ENCODE measurements at places on chromosomes 11 and 22.

DNA sequence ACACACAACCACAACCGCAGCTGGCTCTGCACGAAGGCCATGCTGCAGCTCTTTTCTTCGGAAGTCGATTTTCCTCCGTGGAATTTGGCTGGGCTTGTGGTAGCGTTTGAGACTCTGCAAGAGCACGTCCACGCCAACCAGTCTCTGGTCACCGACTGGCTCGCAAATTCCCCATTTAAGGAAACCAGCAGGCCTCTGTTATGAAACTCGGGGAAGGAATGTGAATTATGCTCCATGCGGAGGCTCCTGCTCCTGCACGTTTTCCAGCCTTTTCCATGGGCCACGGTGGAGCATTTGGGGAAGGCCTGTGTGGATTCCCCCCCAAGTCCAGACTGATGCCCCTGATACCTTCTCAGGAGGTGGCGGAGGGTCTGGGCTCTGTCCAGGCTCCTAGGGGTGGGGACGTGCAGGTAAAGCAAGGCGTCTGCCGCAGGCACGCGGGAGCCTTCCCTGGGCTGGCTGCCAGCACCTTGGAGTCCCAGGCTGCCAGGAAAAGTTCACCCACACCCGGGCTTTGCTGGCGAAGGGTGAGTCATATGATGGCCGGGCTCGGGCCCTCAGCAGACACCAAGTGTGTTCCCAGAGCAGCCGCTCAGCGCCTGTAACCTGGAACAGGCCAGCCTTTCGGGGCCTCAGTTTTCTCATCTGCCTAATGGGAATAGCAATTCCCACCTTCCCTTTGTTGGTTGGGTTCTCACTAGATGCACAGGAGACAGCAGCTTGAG lies 41.9 kb downstream of the LRP5 start:
- ATAC-seq = no peak

GRCh38 chr11:14082338-14082737 lies 119.8 kb downstream of the SPON1 start:
- no peak for ATAC-seq

- ATAC-seq = no peak
Measured at GRCh38 chr11:105720096-105720495, 110.2 kb downstream of the GRIA4 start.

DNA sequence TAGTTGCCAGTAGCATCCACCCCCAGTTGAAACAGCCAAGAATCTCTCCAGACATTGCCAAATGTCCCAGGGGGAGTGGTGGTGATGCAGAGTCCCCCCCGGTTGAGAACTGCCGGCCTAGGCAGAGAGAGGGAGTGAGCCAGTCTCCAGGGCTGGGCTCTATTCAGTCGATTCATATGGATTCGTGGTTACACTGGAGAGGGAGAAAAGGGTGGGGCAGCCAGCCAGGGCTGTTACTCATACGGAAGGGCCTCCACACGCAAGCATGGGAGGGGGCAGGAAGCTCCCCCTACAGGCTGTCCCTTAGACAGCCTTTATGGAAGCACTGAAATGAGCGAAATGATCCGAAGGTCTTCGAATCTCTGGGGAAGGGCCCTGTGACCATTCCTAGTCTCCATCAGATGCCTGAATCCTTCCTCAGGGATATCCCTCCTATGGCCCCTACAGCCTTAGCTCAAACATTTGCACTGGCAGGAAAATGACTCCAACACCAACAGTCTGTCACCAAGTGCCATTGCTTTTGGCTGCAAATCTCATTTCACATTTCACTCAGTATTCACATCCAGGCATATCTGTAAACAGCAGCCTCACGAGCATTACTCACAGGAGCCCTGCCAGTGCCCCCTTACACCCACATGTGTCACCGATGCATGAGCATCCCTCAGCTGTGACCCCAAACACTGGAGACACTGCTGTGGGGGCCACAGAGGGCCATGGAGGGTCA lies 18.4 kb upstream of the TLCD5 start:
- no peak for ATAC-seq

GRCh38 chr11:47442514-47442913 lies 6.4 kb downstream of the RAPSN start:
- ATAC-seq = no peak

Measured in activated CD4-positive, CD25-positive, alpha-beta regulatory T cell treated with anti-CD3 and anti-CD28 coated beads, Interleukin-2, amount 50 U/mL, for 24 hours (primary cell).